ENCODE measurements at places on chromosomes 4 and X.

- no peak for DNase-seq
Measured at GRCh38 chr4:183755596-183755995, 96.5 kb downstream of the TRAPPC11 start.

- DNase-seq = no peak
Measured at GRCh38 chr4:169410839-169411770, 140.3 kb upstream of the SH3RF1 start.

DNA sequence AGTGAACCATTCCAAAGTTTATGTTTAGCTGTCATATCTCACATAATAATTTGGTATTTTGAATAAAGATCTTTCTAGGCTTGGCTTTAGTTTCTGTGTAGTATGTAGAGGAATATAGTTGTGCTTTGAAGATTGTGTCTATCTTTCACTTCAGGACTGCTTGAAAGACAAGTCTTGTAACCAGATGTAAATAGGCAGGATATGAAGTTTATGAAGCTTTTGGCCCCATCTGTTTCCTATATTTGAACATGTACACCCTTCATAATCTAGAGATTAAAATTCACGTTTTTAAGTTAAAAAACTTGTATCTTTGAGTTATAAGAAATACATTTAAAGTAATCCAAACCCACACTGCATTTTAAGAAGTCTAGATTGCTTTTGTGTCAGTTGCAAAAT lies 11.7 kb upstream of the FREM3 start:
- no peak for DNase-seq

GRCh38 chrX:71910986-71911730 lies 513 bp downstream of the NHSL2 start:
- DNase-seq = no peak

GRCh38 chr4:147853706-147854105 lies 121.8 kb downstream of the ARHGAP10 start:
- DNase-seq = no peak

DNA sequence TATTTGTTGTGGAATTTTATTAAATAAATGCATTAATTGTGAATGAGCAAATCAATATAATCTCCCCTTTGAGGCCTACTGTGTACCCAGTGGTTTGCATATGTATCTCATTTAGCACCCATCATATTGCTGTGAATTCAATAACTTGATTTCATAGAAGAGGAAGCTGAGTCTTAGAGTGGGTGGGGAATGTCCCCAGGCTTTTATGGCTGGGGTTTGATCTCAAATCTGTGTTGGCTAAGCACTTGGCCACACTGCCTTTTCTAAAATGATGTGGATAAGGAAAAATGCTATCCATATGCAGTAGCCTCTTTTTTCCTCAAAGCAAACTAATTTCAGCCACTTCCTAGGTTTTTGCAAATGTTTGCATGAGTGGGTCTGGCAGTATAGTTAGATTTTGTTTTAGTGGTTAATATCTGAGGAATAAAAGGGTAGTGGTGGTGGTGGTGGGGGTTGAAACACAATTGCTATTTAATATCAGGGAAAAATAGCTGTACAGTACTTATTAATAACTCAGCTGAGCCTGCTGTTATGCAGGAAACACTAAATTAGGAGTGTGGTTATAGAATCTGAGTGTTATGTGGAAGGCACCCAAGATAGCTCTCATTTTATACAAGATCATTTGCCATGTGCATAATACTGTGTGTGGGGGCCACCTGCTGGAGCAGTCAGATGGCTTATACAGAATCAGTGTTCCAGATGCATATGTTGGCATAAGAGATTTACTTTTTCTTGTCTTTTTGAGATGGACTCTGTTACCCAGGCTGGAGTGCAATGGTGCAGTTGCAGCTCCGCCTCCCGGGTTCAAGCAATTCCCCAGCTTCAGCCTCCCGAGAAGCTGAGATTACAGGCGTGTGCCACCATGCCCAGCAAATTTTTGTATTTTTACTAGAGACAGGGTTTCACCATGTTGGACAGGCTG lies 108.0 kb downstream of the TMEM131L start:
- peak; percentile 79 for DNase-seq

DNA sequence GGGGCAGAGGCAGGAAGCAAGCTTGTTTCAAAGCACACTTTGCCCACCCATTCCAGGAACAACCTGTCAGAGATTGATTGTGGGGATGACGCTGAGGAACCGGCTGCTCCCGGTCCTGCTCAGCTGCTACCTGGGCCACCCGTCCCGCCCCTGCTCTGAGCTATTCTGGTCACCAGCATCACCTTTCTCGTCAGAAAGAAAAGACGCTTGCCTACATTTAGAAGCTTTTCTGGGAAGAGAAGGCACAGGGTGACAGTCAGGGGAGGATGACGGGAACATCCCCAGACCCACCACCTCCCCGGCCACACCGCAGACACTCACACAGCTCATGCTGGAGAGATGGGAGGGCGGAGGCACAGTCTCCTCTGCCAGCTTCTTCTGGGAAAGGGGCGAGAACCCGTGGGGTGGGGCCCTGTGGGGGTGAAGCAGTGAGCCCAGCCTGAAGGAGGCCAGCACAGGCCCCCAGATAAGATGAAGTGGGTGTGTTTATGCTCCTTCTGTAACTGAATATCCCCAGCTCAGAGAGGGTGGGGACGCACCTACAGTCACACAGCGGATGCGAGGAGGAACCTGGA lies 81.8 kb downstream of the CPZ start:
- DNase-seq = no peak

DNA sequence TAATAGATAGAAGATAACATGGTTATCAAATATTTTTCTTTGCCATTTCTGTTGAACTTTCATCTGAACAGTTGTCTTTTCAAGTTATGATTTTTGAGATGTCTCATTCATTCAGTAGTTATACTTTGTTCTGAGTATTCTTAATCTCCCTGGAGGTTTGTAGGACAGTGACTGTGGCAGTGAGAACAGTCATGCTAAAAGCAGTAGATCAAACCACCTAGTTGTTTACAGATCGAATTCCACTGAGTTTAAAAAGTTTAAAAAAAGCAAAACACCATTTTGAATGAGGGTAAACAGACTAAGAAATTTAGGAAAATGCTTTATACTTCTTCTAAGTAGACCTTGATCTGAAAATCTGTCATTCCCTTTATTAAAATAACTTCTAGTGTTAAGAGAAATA lies 107.2 kb downstream of the CEP135 start:
- no peak for DNase-seq

- no peak for DNase-seq
Measured at GRCh38 chr4:84089652-84090437, 409.2 kb downstream of the NKX6-1 start.

GRCh38 chr4:11904117-11904535 lies 475.4 kb upstream of the HS3ST1 start:
- peak; percentile 13 for DNase-seq

DNA sequence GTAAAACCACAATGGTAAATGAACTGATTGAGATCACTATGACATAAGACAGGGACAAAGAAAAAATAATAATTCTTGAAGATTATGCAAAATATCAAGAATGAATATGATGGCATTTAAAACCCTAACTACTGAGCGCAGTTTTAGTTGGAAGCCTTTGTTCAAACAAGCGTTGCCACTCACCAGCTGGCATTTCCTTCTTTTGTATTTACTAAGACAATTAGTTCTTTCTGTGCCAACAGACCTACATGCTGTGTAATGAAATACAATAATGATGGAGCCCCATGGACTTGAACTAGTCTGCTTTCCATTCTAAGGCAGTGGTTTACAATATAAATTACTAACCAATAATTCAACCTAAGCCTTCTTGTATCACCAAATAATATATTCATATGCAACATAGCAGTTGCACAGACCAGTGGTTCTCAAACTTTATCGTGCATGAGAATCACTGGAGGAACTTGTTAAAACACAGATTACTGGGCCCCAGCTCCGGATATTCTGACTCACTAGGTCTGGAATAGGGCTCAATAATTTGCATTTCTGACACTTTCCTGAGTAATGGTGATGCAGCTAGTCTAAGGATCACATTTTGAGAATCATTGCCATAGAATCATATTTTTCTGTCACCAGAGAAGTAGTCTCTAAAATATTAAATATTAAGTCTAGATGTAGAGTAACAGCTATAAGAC lies 196.4 kb upstream of the MAGEB18 start:
- DNase-seq = no peak

- DNase-seq = no peak
Measured at GRCh38 chr4:109094056-109094455, 208.4 kb downstream of the COL25A1 start.

DNA sequence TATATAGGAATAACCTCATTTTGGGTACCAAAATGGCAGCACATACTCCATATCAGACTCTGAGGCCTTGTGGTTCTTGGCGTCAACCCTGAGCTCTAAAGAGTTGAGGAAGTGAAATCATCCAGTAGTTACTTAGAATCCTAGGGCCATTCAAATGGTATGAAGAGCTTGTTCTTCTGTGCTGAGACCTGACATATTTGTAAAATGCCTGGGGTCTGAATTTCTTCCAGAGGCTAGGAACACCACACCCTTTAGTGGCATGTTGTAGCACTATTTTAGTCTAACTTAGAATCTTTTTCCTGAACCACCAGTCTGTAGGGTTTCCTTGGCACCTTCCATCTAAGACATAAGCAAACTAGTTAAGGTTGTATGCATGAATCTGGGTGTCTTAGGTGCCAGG lies 18.1 kb upstream of the GDPD2 start:
- DNase-seq = no peak

DNA sequence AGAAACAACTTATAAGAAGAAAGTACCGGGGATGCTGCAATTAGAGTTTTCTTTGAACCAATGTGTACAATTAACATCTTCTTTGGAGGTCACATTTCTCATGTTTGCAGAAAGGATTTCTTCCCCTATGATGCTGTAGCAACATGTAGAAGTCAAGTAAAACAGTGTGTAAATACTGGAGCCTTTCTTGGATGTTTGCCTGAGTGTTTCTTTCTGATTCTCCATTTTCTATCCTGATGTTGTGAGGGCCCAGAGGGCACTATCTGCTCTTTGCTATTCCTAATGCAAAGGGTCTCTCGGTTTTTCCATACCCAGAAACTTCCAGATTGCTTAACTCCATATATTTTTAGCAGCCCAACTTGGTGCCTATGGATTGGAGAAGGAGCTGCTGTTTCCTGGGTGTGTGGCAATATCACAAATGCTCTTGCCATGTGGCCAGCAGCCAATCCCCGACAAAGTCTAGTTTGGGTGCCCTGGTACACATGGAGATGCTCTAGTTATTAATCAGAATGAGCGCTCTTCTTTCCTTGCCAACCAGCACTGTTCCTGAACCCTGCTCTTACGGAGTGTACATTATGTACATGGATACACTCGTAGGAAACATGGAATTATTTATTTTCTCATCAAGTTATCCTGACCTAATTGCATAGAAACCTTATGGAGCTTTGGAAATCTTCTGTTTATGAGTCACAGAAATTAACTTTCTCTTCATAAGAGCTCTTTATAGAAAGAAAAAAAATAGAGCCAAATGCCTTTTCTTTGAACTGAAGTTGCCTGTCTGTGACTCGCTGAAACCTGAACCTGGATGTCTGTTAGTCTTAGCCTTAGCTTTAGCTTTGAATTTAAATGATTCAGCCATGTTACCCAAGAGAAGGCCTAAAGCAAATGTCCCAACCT lies 67.0 kb upstream of the GPC4 start:
- no peak for DNase-seq

- no peak for DNase-seq
Measured at GRCh38 chr4:114019969-114020358, 40.5 kb upstream of the ARSJ start.

GRCh38 chr4:81664079-81664478 lies 192.4 kb upstream of the RASGEF1B start:
- DNase-seq = no peak
